Activated CD8-positive, alpha-beta memory T cell treated with anti-CD3 and anti-CD28 coated beads, Interleukin-2, amount 10 ng/mL, durations not matched to agents 7 days and 5 days (primary cell): ENCODE measurements at places on chromosomes 1 and 21. TPM values are rescaled to one million over a fixed set of nuclear protein-coding genes. Genes with fewer than 3 reads are reported as not detected.

The FAM177B gene
- total RNA-seq = not detected

The TFB2M gene
- total RNA-seq = 13.9 TPM

GRCh38 chr1:38326856-38327255 is 280.3 kb upstream of the POU3F1 start:
- no peak for DNase-seq

The SUSD4 gene
- 0.21 TPM for total RNA-seq

DNA sequence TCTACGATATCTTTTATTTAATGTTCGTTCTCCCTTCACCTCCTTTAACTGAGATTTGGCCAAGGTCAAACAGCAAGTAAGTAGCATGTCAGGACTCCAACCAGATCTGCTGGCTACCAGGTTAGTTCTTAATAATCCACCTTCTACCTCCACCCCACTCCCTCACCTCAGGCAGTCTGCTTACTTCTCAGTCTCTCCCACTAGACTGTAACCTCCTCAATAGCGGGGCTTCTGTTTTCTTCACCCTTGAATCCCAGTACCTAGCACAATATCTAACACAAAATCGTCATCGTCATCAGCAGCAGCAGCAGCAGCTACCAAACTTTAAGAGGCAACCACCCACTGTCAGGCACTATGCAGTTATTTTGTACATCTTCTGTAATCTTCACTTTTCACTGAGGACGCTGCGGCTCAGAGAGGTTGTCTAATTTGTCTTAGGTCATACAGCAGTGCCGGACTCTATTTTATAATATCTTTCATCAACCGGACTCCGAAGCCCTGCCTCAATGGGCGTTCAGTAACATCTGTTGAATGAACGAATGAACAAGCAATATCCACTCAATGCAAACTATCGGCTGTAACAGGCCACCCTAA is 859 bp upstream of the MAGI3 start:
- DNase-seq = no peak

- DNase-seq = no peak
Measured at GRCh38 chr1:103761896-103762295, 12.2 kb downstream of the AMY1C start.

- DNase-seq = peak; percentile 50
Measured at GRCh38 chr1:246608616-246609376, 42.5 kb downstream of the CNST start.

- DNase-seq = no peak
Measured at GRCh38 chr1:47759251-47759935, 237.8 kb downstream of the TRABD2B start.

DNA sequence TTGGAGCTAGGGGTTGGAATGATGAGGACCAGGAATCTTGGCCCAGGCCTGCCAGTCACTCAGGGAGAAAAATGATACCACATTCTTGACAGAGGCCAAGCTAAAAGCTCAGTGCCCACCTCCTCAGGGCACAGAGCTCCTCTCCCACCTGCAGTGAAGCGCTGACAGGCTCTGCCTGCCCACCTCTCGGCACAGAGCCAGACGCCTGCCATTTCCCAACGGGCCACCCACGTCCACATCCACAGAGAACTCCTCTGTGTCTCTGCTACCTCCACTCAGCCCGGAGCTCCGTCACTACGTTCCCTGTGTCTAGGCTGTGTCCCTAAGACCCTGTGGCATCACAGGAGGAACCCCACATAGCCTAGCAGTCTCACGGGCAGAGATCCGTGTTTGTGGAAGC is 60.8 kb downstream of the MRPL37 start:
- no peak for DNase-seq

DNA sequence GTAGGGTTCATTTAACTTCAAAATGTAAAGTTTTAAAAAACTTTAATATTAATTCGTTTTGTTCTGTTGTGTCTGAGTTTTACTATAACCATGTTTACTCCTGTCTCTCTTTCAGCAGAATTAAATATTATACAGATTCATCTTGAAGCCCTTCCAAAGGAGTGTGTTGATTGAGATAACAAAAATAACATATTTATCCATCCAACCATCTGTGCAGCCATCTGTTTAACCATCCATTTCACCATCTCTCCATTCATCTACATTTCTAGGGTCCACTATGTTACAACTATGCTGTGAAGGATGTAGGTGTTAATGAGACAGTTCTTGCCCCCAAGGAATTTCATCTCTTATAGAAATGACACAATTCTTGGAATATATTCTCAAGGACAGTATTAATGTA is 36.0 kb upstream of the GNG12 start:
- no peak for DNase-seq

The HFM1 gene
- not detected for total RNA-seq

The PTPRC gene
- total RNA-seq = 556 TPM

GRCh38 chr1:185498207-185498606 is 181.2 kb upstream of the IVNS1ABP start:
- no peak for DNase-seq

DNA sequence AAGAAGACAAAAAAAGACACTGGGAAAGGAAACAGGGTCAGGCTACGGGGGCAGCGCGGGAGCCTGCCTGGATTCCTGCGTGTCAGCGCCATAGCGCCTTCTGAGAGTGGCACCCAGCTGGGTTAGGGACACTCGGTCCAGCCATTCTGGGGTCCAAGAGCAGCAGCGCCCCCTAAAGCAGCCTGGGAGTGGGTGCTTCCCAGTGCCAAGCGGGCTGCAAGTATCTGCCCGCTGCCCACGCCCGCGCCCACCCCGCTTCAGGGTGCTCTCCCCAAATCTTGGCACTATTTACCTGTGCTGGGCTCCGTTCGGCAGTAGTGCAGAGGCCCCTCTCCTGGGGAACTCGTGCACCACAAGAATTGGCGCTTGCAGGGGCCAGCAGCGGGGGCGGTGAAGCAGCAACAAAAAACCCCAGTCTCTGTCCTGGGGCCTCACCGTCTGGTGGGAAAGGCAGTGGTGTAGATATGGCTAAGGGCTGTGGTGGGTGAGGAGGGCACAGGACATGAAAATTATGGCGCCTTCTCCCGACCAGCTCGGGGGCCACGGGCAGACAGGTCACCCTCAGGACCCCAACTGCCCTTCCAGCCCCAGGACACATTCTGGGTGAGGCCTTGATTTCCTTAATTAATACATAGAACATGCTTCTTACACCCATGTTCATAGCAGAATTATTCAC is 24.1 kb upstream of the LBR start:
- no peak for DNase-seq

- peak; percentile 91 for DNase-seq
Measured at GRCh38 chr1:28248273-28249012, 10.9 kb upstream of the SESN2 start.

The CXADR gene
- total RNA-seq = 0.16 TPM

- no peak for DNase-seq
Measured at GRCh38 chr1:234668577-234668955, 58.6 kb upstream of the IRF2BP2 start.

The RAB3B gene
- not detected for total RNA-seq

The PPP1R8 gene
- 57.4 TPM for total RNA-seq

The CD160 gene
- 5.4 TPM for total RNA-seq
